ENCODE measurements at places on chromosomes 2 and 18. TPM values are rescaled to one million over a fixed set of nuclear protein-coding genes. Genes with fewer than 3 reads are reported as not detected.

- H3K27me3 ChIP-seq: no peaks in the 10 kb centered on the region
- H3K36me3 ChIP-seq: no peaks in the 10 kb centered on the region
- H3K27ac ChIP-seq: no peak overlapping the region
Observed at GRCh38 chr2:45886171-45886663, 234.7 kb downstream of the PRKCE start.

DNA sequence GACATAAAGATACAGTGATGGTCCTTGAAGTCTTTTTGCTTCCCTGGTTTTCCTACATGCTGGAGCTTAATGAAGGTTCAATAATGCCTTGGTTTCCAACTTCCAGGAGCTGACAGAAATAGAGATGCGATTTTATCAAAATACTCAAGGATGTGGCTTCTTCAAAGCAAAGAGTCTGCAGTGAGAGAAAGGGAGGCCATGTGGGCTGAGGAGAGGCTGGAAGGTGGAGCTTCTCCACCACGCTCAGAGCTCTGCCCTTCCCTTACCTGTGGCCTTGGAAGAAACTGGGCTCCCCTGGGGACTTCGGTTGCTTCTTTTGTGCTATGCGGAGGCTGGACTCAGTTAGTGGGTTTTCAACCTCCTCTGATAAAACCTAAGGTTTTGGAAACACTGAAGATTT lies 175.0 kb upstream of the APCDD1 start:
- H3K36me3 ChIP-seq: no peaks in the 10 kb centered on the region
- H3K4me3 ChIP-seq: no peak overlapping the region
- no peak for DNase-seq
- H3K4me1 ChIP-seq: no peaks in the 10 kb centered on the region

DNA sequence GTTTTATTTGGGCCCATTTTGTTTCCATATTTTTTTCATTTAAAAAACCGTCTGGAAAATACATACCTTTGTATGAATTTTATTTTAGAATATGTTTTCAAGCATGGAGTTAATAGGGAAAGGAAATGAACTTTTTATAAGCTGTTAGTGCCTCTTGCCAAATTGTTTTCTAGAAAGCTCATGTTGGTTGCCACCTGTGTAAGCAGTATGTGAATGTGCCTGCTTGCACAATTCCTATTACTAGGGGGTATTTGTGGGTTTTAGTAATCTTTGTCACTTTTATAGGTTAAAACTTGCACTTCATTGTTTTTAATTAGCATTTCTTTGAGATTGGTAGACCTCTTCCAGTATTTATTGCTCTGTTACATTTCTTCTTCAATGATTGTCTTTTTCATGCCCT lies 107.3 kb downstream of the TANC1 start:
- H3K36me3 ChIP-seq: no peaks in the 10 kb centered on the region
- no peak for DNase-seq
- no peaks in the 10 kb centered on the region for H3K27me3 ChIP-seq
- no peak overlapping the region for H3K4me3 ChIP-seq
- H3K4me1 ChIP-seq: no peaks in the 10 kb centered on the region

Gene ASAP2
- 14.6 TPM for polyA plus RNA-seq

Gene COL6A3
- polyA plus RNA-seq: 50.2 TPM

Gene PLB1
- polyA plus RNA-seq: 0.81 TPM

DNA sequence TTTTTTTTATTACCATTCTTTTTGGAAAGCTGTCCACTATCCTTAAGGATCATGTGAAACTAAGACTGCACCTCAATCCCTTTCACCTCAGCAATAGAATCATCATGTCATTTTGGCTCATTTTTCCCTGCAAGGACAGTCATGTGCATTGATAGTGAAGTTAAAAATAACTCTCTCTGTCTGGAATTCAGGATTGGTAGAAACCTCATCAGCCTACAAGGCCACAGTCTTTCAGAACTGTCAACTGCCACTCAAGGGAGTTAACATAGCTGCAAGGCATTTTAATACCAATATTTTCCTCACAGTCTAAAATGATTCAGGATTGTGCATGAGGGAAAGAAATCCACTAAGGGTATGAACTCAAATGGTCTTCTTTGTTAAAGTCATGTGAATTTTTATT lies 201.5 kb upstream of the KCNJ3 start:
- no peak for DNase-seq
- no peaks in the 10 kb centered on the region for H3K27me3 ChIP-seq
- H3K27ac ChIP-seq: no peak overlapping the region
- no peaks in the 10 kb centered on the region for H3K36me3 ChIP-seq

DNA sequence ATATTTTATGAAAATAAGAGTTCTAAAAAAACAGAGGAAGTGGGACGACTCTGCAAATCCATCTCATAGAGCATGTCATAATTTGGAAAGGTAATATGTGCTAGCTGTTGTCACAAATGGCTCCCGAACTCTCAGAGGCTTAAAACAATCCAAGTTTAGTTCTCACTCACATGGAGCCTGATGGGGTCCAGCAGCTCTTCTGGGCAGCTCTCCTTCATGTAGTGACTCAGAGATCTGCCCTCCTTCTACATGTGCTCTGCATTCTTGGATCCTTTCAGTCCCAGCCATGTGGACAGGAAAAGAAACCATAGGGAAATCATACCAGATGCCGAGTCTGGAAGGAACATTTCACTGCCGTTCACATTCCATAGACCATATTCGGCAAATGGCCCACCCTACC lies 180.1 kb upstream of the APCDD1 start:
- H3K36me3 ChIP-seq: no peaks in the 10 kb centered on the region
- H3K4me3 ChIP-seq: no peak overlapping the region
- H3K27me3 ChIP-seq: no peaks in the 10 kb centered on the region
- DNase-seq: no peak
- H3K27ac ChIP-seq: no peak overlapping the region

DNA sequence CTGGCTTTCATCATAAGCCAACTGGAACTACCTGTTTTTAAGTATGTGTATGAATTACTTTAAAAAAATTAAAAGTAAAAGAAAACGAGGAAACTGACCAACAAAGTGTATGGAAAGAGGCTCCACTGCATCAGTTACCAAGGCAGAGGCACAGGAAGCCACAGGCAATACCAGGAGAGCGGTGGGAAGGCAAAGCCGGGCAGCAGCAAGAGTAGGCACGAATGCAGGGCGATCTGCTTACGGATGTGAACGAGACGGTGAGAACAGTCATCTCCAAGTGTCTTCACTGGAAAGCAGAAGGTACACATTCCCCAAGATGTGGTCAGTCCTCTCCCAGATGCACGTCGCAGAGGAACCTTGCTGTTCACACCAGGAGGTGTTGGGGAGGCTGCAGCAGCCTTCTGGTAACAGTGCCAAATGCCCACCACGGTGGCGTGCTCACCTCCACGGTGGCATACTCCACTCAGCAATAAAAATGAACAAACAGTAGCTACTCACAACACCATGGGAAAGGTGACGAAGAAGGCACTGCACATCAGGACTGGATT lies 43.1 kb downstream of the HS6ST1 start:
- H3K4me3 ChIP-seq: no peak overlapping the region
- H3K27ac ChIP-seq: no peak overlapping the region
- H3K4me1 ChIP-seq: peaks cover 8% of the 10 kb centered on the region
- H3K27me3 ChIP-seq: no peaks in the 10 kb centered on the region
- no peak for DNase-seq

DNA sequence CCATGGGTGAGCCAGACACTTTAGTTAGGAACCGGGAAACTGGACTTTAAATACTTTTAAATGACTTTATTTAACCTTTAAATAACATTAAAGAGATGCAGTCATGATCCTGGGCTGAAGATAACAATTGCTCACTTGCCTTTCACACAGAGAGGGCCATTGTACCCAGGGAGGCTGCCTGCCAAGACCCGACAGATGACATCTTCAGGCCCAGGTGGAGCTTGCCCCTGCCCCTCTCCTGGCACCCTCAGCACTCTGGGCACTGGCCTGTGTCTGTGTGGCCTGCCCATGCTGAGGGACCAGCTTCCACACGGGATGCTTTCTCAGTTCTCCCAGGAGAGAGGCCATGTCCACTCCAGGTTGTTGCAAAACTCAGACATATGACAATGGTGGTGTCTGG lies 216.4 kb upstream of the MYT1L start:
- H3K36me3 ChIP-seq: no peaks in the 10 kb centered on the region
- no peaks in the 10 kb centered on the region for H3K27me3 ChIP-seq
- H3K4me1 ChIP-seq: no peaks in the 10 kb centered on the region
- H3K27ac ChIP-seq: no peak overlapping the region
- DNase-seq: no peak
- H3K4me3 ChIP-seq: no peak overlapping the region

DNA sequence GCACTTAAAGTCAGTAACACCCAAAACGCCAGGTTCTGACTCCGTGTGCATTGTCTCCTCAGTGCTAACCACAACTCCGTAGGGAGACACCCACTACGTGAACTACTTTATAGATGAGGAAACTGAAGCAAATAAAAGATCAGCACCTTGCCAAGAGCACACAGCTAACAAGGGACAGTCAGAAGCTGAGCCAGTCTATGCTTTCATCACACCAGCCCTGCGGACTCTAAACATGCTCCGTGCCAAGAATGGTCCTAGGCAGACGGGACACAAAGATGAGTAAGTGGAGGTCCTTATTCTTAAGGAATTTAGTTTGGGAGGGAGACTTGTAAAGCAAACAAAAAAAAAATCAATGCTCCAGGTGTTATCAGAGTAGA lies 9.6 kb downstream of the MBOAT2 start:
- no peak for DNase-seq
- no peaks in the 10 kb centered on the region for H3K27me3 ChIP-seq
- H3K4me3 ChIP-seq: no peak overlapping the region
- no peaks in the 10 kb centered on the region for H3K36me3 ChIP-seq

- no peak overlapping the region for H3K27ac ChIP-seq
- no peaks in the 10 kb centered on the region for H3K36me3 ChIP-seq
- H3K4me1 ChIP-seq: peaks cover 69% of the 10 kb centered on the region
- no peaks in the 10 kb centered on the region for H3K27me3 ChIP-seq
- DNase-seq: peak; percentile 42
- H3K4me3 ChIP-seq: no peak overlapping the region
Observed at GRCh38 chr2:8628179-8628865, 53.5 kb upstream of the ID2 start.

Gene CD226
- 0.22 TPM for polyA plus RNA-seq

DNA sequence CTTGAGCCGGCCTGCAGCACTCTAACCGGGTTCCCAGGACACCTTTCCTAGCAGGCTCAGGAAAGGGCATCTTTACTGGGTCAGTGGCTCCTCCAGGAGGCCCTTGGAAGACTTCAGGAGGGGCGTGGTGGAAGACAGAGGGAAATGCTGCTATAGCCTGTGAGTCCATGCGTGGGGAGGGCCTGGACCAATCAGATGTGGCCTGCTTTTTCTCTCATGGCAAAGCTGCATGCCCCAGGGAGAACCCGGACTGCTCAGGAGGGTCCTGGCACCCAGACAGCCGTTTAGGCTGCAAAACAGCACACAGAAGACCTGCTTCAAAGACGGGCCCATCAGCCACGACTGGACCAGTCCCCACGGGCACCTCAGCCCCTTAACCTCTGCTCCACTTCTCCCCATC lies 84.4 kb downstream of the EIPR1 start:
- H3K27me3 ChIP-seq: no peaks in the 10 kb centered on the region
- H3K4me3 ChIP-seq: no peak overlapping the region
- DNase-seq: no peak
- H3K4me1 ChIP-seq: no peaks in the 10 kb centered on the region
- H3K27ac ChIP-seq: no peak overlapping the region

Gene SPDYA
- not detected for polyA plus RNA-seq

GRCh38 chr2:8545695-8546611 lies 135.9 kb upstream of the ID2 start:
- DNase-seq: no peak
- H3K4me1 ChIP-seq: peaks cover 5% of the 10 kb centered on the region
- no peak overlapping the region for H3K4me3 ChIP-seq
- peaks cover 22% of the 10 kb centered on the region for H3K36me3 ChIP-seq
- no peaks in the 10 kb centered on the region for H3K27me3 ChIP-seq

GRCh38 chr2:172811027-172811426 lies 75.4 kb downstream of the RAPGEF4 start:
- no peaks in the 10 kb centered on the region for H3K4me1 ChIP-seq
- no peak overlapping the region for H3K27ac ChIP-seq
- H3K36me3 ChIP-seq: no peaks in the 10 kb centered on the region
- no peak overlapping the region for H3K4me3 ChIP-seq

DNA sequence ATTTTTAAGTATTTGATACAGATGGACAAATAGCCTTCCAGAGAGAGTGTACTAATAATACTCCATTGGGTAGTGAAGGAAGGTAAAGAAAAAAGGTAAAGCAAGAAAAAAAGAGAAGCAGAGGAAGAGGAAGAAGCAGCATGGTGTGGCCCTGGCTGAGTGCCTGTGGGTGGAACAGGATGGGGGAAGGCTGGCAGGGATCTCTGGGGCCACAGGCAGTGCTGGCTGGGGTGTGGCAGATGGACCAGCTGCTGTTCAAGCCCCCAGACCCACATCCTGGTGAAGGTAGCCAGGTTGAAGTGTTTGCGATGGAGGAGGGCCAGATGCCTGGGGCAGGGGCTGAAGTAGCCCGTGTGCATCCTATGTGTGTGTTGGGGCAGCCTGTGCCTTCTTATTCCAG lies 79.0 kb downstream of the DYSF start:
- no peak for DNase-seq
- no peak overlapping the region for H3K27ac ChIP-seq
- H3K27me3 ChIP-seq: no peaks in the 10 kb centered on the region

DNA sequence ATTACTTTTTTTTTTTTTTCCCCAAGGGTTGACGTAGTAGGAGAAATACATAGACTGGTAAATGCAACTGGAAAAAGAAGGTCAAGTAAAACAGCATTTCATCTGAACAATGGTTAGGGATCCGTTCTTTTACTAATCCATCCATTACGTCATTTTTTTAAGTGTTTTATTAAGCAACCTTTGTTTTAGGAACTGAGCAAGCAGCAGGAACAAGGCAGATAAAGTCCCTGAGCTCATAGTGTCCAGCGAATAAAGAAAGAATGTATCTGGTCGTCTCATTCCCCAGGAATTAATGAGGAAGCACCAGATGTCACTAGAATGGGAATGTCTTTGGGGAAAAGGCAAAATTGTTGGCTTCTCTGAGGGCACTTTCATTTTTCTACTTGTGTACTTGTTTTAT lies 842.4 kb downstream of the TDRD15 start:
- no peak overlapping the region for H3K27ac ChIP-seq
- no peak for DNase-seq
- H3K4me3 ChIP-seq: no peak overlapping the region
- no peaks in the 10 kb centered on the region for H3K4me1 ChIP-seq
- H3K36me3 ChIP-seq: no peaks in the 10 kb centered on the region
- no peaks in the 10 kb centered on the region for H3K27me3 ChIP-seq

DNA sequence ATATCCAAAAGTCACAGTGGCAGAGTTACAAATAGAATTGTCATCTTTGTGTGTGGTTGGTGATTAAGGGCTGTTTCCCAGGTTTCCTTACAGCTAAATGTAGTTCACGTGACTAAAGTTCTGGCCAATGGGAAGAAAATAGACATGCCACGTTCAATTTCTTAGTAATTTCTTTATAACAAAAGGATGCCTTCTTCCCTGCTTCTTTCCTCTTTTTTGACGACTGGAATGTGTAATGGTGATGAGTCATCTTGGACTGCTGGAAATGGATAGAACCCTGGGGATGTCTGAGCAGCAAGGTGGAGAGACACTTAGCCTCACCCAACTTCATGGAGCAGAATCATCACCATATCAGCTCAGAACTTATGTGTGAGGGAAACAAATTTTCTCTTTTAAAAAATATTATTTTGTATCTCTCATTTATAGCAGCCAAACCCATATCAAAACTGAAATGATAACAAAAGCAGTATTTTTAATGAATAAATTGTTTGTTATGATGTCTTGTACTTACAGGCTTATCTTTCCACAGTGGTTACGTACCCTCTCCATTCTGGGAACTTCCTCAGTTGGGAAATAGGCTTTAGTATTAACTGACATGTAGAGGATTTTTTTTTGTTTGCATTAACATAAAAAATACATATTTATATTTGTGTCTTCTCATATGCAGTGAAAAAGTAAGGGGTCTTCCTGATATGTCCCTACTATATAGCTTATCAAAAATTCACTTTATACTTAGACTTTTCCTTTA lies 91.1 kb upstream of the CDH2 start:
- DNase-seq: no peak
- no peaks in the 10 kb centered on the region for H3K36me3 ChIP-seq
